Fibroblast of gingiva (primary cell): ENCODE measurements at places on chromosomes 3 and 15.

DNA sequence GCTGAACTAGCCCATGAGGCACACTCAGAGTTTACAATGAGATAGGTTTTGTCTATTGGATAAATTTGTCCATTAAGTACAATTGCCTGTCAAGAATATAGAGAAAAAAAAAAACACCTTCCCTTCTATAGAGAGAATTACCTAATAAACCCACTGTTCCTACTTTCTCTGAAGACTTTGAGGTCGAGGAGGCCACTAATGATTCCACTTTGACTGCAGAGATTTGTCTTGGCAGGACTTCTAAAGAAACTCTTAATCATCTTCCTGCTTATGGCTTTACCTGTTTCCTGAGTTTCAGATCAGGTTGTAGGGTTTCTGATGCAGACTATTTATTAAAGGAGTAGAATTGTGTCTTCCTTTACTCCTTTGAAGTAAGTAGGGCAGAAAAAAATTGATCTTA, 342.4 kb upstream of the KCNMB2 start:
- no peak for DNase-seq

DNA sequence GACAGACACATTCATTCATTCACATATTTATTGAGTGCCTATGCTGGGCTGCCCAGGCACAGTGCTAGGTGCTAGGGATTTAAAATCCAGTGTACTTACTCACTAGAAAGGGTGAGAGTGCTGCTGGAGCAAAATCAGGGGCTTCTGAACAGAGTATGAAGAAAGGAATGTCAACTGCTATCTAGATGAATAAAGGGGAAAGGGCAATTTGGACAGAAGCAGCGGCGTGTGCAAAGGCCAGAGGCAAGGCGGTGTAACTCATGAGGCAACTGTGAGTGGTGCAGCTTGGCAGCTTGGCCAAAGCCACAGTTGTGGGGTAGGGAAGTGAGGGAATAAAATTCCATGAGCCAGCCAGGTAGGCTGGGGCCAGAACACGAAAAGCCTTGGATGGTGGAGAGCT, 76.7 kb downstream of the RAD18 start:
- DNase-seq = no peak

DNA sequence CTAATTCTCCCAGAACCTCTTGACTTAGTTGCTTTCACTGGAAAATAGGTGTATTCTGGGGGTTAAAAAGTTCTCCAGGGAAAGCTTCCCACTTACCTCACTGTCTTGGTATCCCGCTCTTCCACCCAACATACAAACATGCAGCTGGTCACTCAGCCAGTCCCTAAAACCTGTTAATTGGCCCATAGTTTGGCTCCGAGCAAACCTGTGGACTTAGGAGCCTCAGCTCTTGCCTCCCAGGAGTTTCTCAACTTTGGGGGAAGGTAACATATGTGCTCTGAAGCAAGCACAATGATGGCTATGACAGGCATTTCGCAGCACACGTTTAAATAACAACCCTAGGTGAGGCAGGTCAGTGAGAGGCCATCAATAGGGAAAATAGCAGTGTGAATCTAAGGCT, 25.8 kb upstream of the LRRFIP2 start:
- no peak for DNase-seq

DNA sequence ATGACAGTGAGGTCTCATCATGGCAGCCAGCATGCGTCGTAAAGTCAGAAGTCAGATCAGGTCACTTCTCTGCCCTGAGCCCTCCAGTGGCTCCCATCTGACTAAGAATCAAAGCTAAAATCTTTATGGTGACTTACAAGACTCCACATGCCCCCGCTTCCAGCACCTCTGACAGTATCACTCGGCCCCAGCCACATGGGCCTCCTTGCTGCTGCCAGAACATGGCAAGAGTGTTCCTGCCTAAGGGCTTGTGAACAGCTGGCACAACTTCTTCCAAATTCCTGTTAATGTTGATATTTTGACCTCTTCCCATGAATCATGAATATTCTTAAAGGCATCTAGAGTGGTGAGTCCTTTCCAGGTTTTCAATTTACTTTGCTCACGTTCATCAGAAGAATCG, 20.5 kb downstream of the POLR2M start:
- DNase-seq = peak; percentile 43

DNA sequence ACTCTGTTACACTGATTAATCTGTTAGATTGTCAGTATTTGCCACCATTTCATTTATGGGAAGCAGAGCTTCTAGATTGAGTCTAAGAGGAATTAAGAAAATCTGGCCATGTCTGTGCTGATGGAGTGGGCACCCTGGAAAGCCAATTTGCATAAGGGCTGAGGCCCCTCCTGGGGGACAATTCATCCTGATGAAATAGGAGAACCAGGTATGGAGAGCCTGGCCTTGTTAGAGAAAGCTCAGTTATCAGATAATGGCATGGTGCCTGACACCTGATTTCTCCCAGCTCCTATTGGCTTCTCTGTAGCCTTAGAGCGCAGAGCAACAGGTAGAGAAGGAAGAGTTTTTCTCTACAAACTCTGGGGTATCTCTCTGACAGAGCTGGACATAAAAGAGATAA, 114.2 kb downstream of the EBLN2 start:
- no peak for DNase-seq

GRCh38 chr15:62712455-62712839, 330.1 kb upstream of the TPM1 start:
- no peak for DNase-seq

DNA sequence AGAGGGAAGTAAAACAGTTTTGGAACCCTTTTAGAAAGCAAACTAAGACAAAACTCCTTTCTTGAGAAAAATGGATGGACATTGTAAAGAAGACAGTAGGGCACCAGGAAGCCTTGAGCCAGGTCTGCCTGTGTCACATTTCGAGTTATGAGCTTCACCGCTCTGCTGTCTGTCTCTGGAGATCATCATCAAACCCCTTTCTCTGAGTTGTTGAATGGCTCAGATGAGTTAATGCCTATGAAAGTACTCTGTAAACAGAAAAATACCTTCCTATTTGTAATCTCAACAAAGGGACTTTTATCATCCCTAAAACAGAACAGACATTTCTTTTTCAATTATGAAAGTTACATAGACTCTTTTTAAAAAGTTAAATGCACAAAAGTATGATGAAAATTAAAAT, 145.8 kb downstream of the LPP start:
- no peak for DNase-seq

DNA sequence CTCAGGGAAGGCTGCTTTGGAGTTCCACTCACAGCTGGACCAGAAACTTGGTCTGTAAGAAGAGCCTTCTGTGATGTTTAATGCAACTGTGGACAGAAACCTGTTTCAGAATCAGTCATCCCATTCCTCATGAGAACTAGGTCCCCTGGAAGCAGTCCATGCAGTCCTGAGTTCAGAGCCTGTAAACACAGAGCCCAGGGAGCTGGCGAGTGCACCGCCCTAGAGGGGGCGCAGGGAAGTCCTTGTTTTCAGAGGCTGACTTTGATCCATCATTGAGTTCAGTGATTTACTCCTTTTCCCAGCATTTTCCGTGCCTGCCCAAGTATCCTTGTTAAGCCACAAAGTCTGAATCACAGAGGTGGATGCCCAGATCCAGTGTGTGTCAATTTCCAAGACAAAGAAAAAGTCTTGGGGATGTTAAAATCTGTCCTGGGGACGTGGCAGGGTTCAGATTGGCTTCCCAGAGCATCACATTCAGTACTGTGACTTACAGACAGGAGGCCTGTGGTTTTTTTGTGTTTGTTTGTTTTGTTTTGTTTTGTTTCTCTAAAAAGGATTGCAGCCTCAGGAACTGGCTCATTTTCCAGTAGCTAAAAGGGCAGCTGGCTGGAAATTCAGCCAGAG, 9.8 kb upstream of the TXNRD3 start:
- DNase-seq = peak; percentile 70

DNA sequence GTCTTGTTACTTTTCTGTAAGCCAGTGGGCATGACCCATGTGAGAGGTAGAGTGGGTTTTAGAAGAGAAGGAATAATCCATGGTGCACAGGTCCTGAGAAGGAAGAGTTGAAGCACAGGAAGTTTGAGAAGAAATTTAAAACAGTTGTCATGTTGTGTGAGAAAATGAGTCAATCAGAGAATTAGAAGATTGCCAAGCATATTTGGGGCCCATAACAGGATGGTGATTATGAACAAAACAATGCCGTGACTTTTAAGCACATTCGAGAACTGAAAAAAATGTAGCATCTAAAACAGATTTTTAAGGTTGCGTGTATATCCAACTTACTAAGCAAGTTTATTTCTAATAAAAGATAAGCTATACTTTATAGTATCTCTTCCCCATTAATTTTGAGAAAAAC, 198.7 kb downstream of the RORA start:
- DNase-seq = no peak

DNA sequence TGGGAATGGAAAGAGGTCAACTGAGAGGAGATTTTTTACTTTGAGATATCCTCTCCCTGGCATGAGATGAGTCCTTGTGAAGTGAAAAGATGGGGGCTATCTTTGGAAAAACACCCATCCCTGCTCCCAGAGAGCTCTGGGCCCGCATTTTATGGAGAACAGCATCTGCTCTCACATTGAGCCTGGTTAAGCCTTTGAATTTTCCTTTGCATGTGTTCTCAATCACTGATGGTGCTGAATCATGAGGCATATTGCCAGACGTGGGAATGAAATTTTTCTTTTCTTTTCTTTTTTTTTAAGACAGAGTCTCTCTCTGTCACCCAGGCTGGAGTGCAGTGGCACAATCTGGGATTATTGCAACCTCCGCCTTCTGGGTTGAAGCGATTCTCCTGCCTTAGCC, 24.4 kb downstream of the TMEM45A start:
- DNase-seq = peak; percentile 73

DNA sequence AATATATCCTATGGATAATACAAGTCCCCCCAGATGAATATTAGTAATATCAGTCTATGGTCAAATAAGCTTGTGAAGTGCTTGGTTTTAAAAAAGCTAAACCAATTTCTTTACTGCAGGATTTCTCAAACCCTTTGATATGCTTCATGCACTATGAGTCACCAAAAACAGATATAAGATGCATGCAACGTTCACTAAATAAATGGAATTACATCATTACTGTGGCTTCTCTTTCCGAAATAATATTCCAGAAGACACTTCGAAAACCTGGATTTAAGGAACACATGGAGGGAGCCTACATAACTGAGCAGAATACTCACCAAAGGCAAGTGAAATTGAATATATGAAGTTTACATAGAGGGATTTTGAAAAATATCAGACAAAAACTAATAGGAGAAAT, 126.3 kb upstream of the ABI3BP start:
- peak; percentile 37 for DNase-seq

DNA sequence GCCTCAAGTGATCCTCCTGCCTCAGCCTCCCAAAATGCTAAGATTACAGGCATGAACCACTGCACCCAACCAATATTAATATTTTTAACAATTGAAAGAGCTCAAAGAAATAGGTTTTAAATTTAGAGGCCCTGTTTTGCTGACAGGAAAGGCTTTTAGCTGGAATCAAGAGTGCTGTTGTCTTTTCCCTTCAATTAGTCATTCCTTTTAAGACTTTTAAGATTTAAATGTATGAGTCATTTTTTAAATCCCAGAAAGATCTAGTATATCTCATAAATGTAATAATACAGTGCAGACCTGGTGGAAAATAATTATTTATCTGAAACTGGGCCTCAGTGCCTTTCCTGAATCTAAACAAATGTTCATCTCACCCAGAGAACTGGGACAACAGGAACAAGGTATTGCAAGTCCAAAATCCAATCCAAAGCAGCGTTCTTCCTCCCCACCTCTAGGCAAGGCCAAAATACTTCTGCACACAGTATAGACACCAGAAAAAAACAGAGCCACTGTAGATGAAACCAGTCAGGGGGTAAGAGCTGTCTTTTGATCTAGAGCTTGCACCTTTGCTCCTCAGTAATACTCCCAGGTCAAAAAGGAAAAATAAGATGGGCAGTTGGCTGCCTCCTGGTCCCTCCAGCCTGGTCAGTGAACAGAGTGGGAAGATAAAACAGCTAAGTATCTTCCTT, 14.4 kb downstream of the AGTR1 start:
- no peak for DNase-seq

DNA sequence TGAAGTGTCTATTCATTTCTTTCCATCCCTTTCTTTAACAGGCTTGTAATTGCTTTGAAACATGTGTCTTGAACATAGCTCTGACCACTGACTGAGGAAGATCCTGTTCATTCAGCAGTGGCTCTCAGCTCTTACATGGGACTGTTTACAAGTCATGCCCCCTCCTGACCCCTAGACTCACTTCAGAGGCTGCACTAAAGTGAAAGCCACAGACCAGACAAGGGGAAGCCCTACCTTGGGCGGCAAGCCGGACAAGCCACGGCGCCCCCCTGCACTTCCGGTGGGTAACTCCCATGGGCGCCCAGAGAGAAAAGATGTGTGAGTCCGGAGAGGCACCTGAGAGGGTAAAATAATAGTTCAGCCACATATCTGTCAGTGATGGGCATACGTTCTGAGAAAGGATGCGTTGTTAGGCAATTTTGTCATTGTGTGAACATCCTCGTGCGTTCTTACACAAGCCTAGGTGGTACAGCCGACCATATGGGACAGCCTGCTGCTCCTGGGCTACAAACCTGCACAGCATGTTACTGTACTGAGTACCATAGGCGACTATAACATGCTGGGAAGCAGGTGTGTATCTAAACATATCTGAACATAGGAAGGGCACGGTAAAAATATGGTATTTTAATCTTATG, 116.2 kb downstream of the CHSY1 start:
- no peak for DNase-seq

GRCh38 chr3:129211772-129212171, 28.1 kb upstream of the CNBP start:
- peak; percentile 65 for DNase-seq

DNA sequence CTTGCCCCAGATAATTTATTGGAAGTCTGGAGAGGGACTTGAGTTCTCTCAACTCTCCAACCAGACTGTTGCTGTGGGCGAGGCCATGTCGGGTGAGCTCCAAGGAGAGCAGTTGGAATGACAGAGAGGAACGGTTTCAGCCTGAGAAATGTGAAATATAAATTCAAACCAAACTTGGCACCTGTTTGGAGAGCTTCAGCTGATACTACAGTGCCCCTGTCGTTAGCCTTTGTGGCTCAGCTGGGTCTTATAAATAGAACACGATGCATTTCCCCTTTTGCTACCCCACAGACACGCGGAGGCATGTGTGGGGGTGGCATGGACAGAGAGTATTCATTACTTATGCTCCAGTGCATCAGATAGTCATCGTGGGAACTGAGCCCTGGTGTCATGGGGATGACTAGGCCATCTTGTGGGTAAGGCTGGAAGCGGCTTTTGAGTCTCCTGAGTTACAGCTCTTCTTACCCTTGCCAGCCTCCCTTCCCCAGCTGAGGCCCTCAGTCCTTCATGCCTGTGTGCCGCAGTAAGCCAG, 15.6 kb downstream of the SMAD3 start:
- DNase-seq = peak; percentile 90

- peak; percentile 66 for DNase-seq
Observed at GRCh38 chr15:80825361-80826030, 46.3 kb downstream of the CEMIP start.

- DNase-seq = no peak
Observed at GRCh38 chr3:196499807-196500524, 3.6 kb downstream of the RNF168 start.
